ENCODE measurements at places on chromosomes 4 and X. TPM values are rescaled to one million over a fixed set of nuclear protein-coding genes. Genes with fewer than 3 reads are reported as not detected.

Gene CT83
- total RNA-seq, result not detected

Gene SMIM43
- 0.21 TPM for total RNA-seq

Gene MGARP
- total RNA-seq, result 1.1 TPM

Gene ZNF630
- total RNA-seq, result 9.5 TPM

Gene HDAC8
- 67.9 TPM for total RNA-seq

Gene TREX2
- total RNA-seq, result 0.21 TPM

Gene ITGB1BP2
- 19.6 TPM for total RNA-seq

Gene NMU
- total RNA-seq, result 0.79 TPM

Gene FUNDC2
- 56.6 TPM for total RNA-seq

Gene PLK4
- 21.6 TPM for total RNA-seq

DNA sequence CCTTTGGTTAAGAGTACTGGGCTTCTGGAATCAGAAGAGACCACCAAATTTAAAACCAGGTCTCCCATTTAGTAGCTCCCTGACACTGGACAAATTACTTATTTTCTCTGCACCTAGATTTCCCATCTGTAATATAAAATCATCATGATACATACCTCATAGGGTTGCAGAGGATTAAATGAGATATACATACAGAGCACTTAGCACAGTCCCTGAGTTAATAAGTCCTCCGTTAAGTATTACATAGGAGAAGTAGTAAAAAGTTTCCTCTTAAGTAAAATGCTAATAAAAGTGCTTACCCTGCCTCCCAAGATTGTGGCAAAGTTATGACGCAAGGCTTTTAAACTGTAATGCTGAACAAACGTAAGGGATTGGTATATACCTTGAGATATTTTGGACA, 539 bp upstream of the CHIC1 start:
- no peak for DNase-seq

DNA sequence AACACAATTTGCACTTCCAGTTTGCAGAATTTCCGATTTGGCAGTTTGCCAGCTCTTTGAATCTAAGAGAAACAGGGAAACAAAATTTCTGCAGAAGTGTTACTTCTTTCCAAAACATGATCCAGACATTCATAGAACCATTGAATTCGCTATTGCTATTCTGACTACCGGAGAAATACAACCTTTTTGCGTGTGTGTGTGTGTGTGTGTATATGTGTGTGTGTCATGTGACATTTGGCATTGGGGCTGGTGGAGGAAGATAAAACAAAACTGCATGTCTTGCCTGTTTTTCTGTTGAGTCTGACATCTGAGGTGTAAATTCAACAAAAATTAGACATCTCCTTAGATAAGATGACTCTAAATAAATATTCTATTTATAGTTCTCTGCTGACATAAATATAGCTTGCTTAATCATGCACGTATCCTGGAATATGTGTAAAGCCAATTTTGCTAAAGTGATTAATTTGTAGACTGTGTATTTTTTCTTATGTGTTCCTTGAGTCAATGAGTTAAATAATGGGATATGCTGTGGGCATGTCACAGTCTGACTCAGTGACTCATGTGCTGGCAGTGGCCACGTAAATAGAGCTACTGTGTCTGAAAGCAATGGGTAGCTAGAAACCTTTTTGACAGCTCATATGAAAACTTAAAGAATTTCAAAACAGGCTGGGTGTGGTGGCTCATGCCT, 98.9 kb downstream of the HPGD start:
- no peak for DNase-seq

DNA sequence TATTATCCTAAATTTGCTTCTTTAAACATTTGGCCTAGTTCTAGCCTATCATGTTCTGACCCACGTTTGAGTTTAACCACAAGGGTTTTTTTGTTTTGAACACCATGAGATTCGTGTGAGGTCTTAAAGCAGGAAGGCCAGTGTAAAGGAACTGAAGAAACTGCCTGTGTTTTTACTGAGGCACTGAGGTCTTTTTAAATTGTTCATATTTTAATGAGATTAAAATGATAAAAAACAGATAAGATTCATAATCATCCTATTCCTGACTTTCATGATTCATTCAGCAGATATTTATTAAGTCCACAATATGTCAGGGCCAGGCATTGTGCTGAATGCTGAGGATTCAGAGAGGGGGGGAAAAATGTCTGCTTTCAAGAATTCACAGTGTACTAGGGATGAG, 3.2 kb downstream of the RPS6KA3 start:
- DNase-seq, result no peak

DNA sequence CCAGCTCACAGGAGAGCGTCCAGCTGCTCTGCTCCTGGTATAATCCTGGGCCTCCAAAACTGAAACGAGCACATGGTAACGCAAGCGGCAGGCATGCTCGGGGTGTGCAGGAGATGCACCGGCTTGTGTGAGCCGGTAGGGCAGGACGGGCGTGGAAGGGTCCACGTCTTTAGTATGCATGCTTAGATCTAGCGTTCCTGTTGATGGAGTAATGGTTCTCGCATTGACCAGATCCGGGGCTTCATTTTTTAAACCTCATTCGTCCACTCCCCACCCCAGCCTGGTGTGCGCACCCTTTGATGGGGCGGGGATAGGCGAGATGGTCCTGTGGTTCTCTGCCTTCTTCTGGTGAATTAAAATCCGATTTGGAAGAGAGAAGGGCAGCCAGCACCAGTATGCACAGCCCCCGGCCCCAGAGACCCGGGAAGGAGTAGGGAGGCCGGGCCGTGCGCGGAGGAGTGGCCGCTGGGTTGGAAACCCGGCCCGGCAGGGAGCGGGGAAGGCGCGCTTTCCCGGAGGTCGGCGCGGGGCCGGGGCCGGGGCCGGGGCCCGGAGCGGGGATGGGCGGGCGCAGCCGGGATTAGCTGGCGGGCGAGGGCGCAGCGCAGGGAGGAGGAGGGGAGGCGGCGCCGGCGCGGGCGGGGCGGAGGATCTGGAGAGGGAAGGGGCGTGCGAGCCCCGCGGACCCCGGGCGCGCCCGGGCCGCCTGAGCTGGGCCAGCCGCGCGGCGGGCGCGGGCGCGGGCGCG, 39.9 kb downstream of the FAM149A start:
- no peak for DNase-seq

GRCh38 chr4:91447168-91447567, 856.6 kb upstream of the GRID2 start:
- no peak for DNase-seq

DNA sequence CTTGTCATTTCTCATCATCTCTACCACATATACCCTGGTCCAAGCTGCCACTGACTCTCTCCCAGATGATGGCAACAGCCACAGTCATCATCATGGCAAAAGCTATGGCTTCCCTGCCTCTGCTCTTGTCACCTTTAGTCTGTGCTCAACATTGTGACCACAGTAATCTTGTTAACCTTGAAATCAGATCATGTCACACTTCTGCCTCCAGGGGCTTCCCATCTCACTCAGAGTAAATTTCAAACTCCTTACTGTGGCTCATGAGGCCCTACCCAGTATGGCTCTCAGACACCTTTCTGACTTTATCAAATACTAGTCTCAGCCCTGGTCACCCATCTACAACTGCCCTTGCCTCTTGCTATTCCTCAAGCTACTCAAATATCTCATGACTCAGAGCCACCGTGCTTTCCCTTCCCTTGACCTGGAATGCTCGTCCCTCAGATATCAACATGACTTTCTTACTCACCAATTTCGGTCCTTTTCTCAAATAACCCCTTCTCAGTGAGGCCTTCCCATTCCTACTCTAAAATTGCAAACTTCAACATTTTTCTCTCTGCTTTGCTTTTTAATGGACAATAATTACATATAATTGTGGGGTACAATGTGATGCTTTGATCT, 41.1 kb upstream of the STIM2 start:
- DNase-seq, result no peak

DNA sequence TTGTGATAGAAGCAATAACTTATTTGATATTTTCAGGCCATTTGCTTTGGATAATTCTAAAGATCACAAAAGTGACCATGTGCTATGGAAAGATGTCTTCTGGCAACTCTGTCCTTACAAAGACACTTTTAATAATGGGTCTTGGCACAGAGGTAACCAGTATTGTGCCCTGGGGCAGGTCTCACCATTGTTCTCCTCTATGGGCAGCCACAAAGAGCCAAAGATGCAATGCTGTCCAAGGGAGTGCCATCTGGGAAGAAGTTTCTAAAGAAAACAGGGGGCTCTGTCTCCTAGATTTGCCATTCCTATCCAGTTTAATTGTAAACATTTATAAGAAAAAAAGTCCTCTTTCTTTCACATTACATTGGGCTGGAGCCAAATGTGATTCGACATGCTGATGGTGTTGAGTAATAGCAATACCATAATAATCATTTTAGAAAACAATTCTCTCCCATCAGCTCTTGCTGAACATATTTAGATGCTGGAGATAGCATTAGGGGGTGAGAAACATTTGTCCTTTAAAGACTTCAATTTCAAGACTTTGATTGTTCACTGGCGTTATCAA, 179.9 kb downstream of the KIT start:
- DNase-seq, result no peak

DNA sequence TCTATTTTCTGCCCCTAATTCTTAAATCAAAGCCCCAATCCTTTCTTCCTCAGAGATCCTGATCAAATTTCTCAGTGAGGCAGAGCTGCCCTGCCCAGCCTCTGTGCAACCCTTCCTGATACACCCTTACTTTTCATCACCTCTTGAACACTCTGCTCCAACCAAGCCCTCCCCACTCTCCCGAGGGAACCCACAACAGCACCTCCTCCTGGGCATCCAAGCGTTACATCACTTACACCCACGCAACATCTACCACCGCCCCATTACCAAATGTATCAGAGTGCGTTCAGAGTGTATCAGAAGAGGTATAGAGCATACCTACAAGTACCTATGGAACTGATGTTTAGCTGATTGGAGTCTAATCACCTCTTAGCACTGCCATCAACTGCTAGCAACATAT, 186.5 kb downstream of the RAP1GDS1 start:
- no peak for DNase-seq

- DNase-seq, result no peak
These were observed 35.1 kb upstream of the CYP2U1 start for GRCh38 chr4:107896158-107896645.

- DNase-seq, result no peak
These were observed 35.0 kb downstream of the RFC1 start for GRCh38 chr4:39331191-39331590.

DNA sequence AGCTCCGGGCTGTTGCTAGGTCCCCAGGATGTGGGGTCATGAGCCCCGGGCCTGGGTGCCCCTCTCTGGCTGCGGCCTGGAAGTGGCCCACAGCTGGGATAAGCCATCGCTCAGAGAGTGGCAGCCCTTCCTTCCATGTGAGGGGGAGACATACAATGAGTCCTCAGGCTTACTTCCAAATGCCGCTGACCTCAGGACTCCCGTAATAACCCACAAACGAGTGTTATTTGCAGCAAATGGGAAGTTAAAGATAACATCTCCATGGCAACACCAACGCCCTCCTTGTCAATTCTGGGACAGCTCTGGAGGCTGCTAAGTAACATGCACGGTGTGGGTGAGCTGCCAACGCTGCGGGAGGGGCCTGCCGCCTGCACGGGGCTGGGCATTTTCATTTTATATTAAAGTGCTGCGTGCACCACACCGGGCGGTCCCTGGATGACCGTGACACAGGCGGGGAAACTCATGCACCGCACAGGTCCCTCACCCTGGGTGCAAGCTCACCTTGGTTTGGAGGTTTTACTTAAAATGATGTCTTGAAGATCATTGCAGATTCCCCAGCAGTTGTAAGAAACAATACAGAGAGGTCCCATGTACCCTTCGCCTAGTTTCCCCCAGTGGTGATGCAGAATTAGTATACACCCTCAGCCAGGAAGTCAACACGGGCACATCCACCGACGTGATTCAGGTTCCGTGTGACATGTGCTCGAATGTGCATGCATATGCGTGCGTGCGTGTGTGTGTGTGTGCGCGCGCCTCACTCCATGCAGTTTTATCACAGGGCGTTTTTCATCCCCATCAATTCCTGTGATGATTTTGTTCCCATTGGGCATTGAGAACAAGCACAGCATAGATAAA, 79.4 kb downstream of the ABLIM2 start:
- no peak for DNase-seq

DNA sequence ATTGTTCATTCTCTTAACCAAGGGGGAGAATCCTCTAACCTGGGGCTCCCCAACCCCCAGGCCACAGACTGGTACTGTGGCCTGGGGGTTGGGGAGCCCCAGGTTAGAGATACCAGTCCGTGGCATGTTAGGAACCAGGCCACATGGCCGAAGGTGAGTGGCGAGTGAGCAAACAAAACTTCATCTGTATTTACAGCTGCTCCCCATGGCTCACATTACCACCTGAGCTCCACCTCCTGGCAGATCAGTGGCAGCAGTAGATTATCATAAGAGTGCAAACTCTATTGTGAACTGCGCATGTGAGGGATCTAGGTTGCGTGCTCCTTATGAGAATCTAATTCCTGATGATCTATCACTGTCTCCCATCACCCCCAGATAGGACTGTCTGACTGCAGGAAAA, 957.2 kb upstream of the PRKX start:
- DNase-seq, result no peak

GRCh38 chrX:108025954-108026600, 18.8 kb upstream of the VSIG1 start:
- DNase-seq, result no peak

GRCh38 chr4:109433205-109434006, at the start of gene SEC24B:
Gene SEC24B, plus strand, starts transcription at chr4:109433815. Its CDS starts 55 bp downstream, at chr4:109433870.
- DNase-seq, result peak; percentile 56

- no peak for DNase-seq
These were observed 62.2 kb downstream of the NSUN7 start for GRCh38 chr4:40811956-40812355.

DNA sequence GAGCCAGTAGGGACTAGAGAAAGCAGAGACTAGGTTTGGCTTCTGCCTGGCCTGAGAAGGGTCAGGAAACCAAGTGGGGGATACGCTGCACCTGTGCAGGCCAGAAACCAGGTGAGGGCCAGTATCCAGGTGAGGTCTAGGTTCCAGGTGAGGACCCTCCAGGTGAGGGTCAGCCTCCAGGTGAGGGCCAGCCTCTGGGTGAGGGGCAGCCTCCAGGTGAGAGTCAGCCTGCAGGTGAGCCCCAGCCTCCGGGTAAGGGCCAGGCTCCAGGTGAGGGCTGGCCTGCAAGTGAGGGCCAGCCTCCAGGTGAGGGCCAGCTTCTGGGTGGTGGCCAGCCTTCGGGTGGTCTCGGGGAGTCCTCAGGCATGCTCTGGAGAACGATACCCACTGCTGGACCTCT, 238.8 kb downstream of the USP46 start:
- DNase-seq, result no peak

GRCh38 chr4:4901877-4902276, 42.4 kb downstream of the MSX1 start:
- no peak for DNase-seq

DNA sequence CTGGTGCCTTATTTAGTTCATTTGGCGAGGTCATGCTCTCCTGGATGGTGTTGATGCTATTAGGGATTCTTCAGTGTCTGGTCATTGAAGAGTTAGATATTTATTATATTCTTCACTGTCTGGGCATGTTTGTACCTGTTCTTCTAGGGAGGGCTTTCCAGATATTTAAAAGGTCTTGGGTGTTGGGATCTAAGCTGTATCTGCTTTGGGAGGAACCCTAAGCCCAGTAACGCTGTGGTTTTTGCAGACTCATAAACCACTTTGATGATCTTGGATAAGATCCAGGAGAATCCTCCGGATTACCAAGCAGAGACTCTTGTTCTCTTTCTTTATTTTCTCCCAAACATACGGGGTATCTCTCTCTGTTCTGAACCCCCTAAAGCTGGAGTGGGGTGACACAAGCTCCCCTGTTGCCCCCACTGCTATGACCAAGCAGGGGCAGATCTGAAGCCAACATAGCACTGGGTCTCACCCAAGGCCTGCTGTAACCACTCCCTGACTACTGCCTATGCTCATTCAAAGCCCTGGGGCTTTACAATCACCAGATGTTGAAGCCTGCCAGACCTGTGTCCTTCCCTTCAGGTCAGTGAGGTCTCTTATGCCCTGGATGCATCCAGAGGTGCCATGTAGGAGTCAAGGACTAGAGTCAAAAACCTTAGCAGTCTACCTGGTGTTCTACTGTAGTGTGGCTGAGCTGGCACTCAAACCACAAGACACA, 187.6 kb downstream of the GUCY2F start:
- DNase-seq, result no peak
